Neural crest cell (in vitro differentiated cells): ENCODE measurements at places on chromosomes 7 and 10.

- DNase-seq: no peak
Measured at GRCh38 chr7:98315318-98315993, 34.0 kb downstream of the BRI3 start.

GRCh38 chr7:155496267-155497005 lies 38.5 kb downstream of the EN2 start:
- DNase-seq: no peak

- DNase-seq: no peak
Measured at GRCh38 chr7:38746438-38746837, 115.3 kb upstream of the AMPH start.

GRCh38 chr10:122145113-122145512 lies 126.0 kb upstream of the BTBD16 start:
- no peak for DNase-seq

GRCh38 chr7:106657085-106657991 lies 3.6 kb downstream of the CCDC71L start:
- no peak for DNase-seq

GRCh38 chr7:157863906-157864810 lies 527.4 kb downstream of the DNAJB6 start:
- DNase-seq: no peak

DNA sequence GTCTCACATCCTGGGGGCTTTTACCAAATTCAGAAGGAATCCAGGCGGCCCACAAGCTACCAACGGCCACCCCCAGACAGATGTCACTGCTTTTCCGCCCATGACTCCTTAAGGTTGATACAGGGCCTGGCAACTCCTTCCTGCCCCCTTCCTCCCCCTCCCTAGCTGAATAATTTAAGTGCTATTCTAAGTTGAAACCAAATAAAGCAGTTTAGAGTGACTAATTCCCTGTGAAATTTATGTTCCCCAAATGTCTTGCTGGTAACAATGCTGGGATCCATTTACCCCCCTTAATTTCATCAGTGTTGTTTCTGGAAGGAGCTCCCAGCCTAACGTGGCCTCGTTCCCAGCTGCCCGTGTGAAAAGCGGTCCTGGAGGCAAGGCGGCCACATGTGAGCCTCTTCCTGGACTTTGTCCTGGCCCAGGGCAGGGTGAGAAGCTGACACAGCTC lies 109.6 kb downstream of the TMEM130 start:
- no peak for DNase-seq

DNA sequence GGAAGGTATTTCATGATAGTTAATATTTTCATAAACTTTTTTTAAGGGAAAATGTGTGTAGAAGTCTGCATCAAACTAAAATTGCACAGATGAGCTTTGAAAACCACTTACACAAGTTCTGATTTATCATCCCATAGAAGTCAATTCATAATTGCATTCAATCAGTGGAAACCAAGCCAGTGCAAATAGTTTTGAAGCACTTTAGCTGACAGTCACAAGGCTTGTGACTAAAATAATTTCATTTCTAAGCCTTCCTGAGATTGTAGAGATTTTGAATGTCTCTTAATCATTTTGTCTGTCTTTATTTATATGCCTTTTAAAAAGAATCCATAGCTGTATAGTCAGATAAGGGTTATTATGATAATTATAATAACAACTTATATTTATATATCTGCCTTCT lies 41.4 kb downstream of the EXOC4 start:
- DNase-seq: no peak

GRCh38 chr10:100728928-100729861 lies 16.2 kb upstream of the PAX2 start:
- no peak for DNase-seq

DNA sequence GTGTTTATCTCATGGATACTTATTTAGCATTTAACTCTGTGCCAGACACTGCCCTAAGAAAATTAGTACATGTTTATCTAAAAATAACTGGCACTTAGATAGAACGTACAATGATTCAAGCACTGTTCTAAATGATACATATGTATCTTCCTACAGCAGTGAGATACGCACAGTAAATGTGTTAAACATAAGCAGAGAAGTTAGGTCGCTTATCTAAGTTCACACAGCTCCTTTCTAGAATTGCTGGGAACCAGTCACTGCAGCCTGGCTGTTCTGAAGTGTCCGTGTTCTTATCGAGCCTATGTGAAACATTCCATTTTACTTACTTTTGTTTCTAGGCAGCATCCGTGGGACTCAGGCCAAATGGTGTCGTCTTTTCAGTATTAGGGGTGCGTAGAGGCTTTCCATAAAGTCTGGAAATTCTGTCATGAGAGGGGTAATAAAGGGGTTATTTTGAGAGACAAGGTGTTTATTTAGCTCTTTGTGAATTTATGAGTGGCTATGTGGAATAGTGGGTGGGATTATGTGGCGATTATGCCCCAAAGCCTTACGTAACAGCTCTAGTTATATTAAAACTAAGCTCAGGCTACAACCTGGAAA lies 186.9 kb downstream of the SND1 start:
- DNase-seq: no peak

DNA sequence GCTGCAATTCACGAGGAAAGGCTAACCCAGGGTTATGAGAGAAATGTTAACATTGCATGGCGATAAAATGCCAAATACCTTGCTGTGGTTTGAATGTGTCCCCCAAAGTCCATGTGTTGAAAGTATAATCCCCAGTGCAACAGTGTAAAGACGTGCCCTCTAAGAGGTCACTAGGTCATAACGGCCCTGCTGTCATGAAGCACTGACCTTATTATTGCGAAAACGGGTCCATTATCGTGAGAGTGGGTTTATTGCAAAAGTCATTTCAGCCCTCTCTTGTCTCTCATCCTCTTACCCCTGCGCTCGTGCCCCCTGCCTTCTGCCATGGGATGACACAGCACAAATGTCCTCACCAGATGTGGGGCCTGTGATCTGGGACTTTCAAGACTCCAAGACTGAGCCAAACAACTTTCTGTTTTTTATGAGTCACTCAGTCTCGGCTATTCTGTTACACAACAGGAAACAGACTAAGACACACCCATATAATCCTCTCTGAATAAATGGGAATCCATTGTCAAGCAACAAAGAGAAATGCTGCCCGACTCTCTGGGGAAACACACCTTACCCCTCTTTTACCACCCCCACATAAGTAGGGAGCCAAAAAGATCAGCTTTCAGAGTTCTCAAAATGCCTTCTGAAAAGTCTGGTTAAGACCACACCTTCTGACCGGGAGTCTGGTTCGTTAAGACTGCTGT lies 73.1 kb upstream of the UCN3 start:
- no peak for DNase-seq

DNA sequence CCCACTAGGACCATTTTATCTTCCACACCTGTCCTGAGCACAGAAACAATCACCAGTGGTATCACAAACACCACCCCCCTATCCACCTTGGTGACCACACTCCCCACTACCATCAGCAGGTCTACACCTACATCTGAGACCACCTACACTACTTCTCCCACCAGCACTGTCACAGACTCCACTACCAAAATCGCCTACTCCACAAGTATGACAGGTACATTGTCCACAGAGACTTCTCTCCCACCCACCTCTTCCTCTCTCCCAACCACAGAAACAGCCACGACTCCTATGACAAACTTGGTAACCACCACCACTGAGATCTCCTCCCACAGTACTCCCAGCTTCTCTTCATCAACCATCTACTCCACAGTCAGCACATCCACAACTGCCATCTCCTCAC lies 3.3 kb downstream of the MUC3A start:
- no peak for DNase-seq

DNA sequence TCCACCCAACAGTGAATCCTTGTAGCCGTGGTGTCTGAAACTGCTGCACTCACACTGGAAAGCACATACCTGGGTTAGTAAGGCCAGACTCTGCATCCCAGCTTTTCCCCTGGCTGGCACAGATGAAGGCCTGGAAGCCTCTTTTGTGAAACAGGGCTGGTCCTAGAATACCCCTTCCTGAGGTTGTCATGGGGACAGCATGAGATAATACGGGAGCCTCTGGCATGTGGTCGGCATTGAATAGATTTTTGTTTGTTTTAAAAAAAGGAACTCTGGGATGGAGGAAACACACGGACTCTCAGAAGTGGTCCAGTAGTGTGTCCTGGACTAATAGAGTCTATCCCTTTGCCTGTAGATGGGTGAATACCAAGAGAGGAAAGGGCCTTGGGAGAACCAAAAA lies 129.7 kb downstream of the TMEM178B start:
- DNase-seq: no peak

GRCh38 chr10:121409466-121410104 lies 188.7 kb downstream of the FGFR2 start:
- no peak for DNase-seq

DNA sequence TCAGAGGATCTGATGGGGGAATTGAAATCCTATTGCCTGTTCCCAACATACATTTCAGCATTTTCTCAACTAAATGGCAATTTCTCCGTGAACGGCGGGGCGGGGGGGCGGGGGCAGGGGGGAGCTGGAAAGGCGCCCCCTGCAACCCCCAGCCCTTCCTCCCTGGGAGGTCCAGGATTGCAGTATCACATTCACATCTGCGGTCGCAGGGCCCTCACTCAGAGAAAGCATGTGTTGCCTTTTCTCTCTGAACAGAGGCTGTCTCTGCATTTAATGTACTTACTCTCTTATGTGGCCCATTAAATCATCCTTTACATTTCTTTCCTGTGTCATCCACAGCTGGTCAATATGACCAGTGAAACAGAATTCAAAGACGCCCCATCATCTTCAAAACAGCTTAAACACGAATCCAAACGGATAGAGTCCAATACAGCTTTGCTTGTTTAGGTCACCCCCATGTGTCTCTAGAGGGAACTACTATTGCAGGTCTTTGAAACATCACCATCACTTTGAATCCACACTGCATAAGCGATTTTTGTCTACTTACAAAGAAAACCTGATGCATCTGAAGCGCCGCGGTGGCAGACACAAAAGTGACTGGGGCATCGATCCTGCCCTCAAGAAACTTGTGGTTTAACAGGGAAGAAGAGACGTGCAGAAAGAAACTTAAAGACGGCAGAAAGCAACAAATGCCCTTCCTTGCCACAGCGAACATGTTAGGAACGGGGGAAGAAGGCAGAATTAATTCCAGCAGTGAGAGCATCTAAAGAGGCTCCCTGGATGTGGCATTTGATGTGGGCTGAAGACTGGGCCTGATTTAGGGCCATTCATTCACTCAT lies 17.0 kb upstream of the ECHDC3 start:
- no peak for DNase-seq

- DNase-seq: no peak
Measured at GRCh38 chr7:50396856-50397255, 53.3 kb downstream of the FIGNL1 start.

- DNase-seq: no peak
Measured at GRCh38 chr7:24896031-24896501, 83.9 kb downstream of the OSBPL3 start.

GRCh38 chr10:18005781-18006456 lies 54.2 kb downstream of the SLC39A12 start:
- no peak for DNase-seq

GRCh38 chr7:131338173-131338572 lies 10.5 kb downstream of the MKLN1 start:
- DNase-seq: no peak

- no peak for DNase-seq
Measured at GRCh38 chr10:76311752-76312636, 880.6 kb downstream of the LRMDA start.

GRCh38 chr10:50604049-50604640 lies 19.6 kb downstream of the SGMS1 start:
- DNase-seq: no peak

DNA sequence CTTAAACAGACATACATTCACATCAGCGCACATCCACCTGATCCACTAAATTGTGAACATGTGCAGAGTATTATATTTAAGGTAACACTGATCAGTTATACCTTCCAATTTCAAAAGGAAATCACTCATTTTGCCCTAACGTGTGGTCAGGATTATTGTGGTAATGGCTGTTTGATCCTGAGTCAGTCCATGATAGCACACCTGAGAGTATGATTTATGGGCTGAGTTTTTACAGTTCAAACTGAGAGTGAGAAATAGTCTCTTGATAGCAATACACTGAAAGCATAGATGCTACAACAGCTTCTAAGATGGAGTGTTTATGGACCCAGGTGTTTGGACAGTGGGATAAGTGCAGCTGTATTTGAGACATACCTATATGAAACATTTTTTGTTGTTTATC lies 96.7 kb downstream of the KIF20B start:
- DNase-seq: no peak

DNA sequence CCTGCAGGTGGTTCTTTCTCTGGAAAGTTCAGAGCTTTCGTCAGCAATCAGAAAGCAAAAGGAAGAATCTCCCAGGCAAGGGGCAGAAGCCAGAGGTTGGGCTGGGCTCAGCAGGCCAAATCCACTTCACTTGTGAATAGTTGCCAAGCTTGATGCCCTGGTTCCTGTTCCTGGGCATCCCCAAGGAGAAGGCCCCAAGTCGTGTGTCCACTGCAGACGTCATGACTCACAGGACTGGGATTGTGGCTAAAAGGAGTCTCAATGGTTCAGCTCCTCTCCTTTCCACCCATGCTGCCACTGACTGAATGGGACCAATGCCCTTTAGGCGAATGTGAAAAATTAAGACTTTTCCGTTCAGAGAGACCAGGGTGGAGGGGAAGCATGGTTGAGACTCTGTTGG lies 38.6 kb upstream of the TRIM8 start:
- no peak for DNase-seq

- DNase-seq: peak; percentile 64
Measured at GRCh38 chr10:68471586-68472408, at the start of gene DNA2. Gene DNA2, minus strand, starts transcription at chr10:68471973. Its CDS starts 109 bp downstream, at chr10:68471864.

GRCh38 chr10:5545011-5545410 lies 20.2 kb downstream of the CALML3 start:
- no peak for DNase-seq

DNA sequence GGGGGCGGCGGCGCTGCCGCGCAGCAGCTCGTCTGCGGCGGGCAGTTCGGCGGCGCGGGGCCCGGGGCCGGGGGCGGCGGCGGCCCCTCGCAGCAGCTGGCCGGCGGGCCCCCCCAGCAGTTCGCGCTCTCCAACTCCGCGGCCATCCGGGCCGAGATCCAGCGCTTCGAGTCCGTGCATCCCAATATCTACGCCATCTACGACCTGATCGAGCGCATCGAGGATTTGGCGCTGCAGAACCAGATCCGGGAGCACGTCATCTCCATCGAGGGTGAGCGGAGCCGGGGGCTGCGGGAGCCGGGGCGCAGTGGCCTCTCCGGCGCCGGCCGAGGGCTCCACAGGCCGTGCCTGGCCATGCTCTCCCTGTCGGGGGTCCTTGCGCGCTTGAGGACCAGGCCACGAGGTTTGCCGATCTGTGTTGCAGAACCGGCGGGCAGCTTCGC lies 548 bp downstream of the AGAP3 start:
- DNase-seq: peak; percentile 31

DNA sequence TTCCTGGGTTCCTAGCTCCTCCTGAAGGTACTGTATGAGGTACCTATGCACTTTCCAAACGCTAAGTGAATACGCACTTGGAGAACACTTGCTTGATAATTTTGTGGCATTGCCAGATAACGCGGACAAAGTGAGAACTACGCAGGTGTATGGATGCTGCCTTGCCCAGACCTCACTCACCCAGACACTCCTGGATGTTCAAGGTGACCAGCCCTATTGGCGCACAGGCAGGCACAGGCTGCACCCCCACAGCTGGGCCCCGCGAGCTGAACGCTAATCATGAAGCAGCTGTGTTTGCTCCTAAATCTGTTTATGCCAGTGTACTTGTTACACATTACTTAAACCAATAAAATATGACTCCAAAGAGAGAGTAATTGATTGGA lies 27.3 kb downstream of the DIP2C start:
- no peak for DNase-seq
